ENCODE measurements at places on chromosomes 11 and 22.

- no peak for DNase-seq
Observed at GRCh38 chr11:59716051-59716450, 2.4 kb upstream of the OR10V1 start.

- DNase-seq: no peak
Observed at GRCh38 chr11:18309691-18310090, 12.2 kb downstream of the HPS5 start.

- DNase-seq: no peak
Observed at GRCh38 chr11:114211444-114212121, 84.6 kb upstream of the NNMT start.

DNA sequence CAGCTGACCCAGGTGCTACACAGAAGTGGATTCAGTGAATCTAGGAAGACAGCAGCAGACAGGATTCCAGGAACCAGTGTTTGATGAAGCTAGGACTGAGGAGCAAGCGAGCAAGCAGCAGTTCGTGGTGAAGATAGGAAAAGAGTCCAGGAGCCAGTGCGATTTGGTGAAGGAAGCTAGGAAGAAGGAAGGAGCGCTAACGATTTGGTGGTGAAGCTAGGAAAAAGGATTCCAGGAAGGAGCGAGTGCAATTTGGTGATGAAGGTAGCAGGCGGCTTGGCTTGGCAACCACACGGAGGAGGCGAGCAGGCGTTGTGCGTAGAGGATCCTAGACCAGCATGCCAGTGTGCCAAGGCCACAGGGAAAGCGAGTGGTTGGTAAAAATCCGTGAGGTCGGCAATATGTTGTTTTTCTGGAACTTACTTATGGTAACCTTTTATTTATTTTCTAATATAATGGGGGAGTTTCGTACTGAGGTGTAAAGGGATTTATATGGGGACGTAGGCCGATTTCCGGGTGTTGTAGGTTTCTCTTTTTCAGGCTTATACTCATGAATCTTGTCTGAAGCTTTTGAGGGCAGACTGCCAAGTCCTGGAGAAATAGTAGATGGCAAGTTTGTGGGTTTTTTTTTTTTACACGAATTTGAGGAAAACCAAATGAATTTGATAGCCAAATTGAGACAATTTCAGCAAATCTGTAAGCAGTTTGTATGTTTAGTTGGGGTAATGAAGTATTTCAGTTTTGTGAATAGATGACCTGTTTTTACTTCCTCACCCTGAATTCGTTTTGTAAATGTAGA lies 1.7 kb downstream of the MALAT1 start:
- DNase-seq: no peak

- no peak for DNase-seq
Observed at GRCh38 chr11:35104655-35105054, 34.3 kb upstream of the CD44 start.

DNA sequence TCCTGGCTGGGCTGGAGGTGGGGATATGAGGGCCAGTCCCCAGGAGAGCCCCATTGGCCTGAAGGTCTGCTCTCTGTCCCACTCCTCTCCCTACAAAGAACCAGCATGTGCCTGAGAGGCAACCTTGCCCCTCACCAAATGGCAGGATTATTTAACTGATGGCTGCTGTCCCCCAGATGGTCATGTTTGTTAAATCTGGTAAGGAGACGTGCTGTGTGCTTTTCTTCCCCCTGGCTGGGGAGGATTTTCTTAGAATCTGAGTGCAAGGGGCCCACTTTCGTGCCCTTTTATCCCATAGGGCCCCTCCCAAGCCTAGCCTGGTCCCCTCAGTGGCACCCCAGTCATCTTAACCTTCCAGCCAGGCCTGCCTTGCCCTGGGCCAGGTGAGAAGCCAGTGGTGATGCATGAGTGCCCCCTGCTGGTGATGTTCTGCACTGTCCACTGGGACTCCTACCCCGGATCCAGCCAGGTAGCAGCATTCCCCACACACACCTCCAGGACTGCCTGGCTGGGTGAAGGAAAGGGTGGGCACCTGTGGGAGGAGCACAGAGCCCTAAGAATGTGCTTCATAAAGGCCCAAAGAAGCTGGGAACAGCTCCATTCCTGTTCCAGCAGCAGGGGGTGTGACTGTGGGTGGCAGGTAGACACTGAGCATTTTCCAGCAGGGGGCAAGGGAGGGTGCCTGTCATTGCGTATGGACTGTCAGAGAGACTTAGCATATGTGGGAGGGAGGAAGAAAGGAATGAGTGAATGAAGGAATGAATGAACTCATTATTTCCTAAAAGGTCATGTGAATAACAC lies 28.9 kb downstream of the MFNG start:
- DNase-seq: no peak

DNA sequence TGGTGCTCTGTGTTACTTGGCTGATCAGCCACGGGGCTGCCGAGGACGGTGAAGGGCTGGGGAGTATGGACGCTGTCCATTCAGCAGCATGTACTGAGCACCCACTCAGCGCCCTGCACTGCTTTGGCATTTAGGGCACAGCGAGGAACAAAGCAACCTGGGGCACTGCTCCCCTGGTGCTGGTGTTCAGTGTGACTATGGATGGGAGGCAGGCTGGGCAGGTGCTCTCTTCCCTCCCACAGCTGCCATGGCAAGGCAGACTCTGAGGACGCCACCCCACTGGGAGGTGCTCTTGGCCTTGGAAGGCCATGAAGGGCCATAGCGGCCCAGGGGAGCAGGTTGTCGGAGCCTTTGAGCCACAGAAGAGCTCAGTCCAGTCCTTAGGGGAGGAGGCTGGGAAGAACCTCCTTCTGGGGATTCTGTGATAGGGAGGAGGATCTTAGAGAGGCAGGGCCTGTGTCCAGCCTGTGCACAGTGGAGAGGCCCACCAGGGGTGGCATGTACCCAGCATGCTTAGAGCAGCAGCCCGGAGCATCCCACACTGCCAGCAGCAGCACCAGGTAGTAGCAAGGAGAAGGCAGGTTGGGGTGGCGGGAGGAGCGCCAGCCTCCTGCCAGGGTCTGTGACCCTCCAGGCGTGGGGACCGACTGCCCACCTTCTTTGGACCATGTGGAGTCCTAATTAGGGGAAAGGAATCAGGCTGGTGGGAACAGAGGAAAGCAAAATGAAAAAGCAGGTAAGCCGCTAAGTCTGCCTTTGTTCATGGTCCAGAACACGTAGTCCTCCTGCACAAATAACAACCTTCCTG lies 141.8 kb downstream of the MPPED1 start:
- DNase-seq: no peak

GRCh38 chr11:57318178-57318577 lies 6.6 kb downstream of the TNKS1BP1 start:
- no peak for DNase-seq

DNA sequence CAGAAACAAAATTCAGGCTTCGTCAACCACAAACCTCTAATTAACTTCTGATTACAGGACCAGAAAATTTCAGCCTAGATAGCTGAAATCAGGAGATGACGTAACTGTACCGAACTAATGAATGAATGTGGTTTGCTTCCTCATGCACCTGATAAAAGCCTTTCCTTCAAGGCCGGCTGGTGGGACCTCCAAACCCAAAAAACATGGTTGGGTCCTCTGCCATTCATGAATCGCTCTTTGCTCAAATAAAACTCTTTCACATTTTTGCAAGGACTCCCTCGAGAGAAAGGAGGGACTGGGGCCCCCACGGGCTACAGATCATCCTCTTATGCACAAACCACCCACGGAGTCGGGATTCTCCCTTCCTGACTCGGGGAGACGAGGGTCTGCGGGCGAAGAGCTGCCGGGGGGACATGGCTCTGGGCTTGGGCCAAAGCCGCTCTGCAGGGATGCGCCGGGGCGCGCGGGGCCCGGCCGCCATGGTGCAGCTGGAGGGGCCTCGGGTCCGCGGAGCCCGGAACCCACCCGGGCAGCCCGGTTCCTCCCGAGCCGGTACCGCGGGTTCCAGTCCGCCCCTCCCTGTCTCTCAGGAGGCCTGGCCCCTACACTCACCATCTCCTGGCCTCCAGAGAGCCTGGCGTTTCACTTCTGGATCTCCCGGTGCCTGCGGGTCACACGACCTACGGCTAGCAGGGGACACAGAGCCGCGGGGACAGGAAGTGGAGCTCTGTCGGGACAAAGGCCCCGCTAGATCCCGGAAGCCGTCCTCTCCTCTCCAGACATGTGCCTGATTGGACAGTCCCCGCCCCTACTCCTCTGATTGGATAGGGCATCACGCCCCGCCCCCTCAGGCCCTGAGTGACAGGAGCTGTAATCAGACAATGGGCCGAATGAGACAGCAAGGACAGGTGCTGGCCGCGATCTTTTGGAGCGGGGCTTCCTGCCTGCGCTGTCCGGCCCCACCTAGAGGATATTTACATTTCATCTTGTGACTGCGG lies at the start of gene ZNF195:
TSS of gene ZNF195 (minus strand) at position 721 of the 998 bp plus-strand sequence. CDS start at position 615, 106 bp downstream.
- DNase-seq: peak; percentile 61

- DNase-seq: no peak
Observed at GRCh38 chr11:105574974-105575373, 34.9 kb upstream of the GRIA4 start.

DNA sequence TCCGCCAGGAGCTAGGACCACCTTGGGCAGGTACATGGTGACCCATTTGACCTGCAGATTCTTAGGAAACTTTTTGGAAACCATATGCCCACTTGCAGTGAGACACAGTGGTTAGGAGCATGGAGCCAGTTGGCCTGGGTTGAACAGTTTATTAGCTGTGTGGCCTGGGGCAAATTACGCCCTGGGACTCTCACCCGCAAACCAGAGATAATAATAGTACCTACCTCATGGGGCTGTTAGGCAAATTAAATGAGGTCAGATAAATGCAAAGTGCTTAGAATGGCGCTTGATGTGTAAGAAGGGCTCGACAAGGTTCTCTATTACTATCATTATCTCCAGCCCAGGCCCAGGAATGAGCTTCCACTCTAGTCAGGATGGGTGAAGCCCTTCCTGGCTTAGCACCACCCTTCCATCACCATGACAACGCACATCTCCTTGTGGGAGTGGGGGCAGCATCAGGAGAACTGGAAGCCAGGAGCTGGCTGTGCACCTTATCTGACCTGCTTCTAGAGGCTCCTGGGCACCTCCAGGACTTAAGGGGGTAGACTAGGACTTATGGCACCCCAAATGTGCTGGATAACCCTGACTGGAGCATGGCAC lies 5.1 kb downstream of the SYT12 start:
- no peak for DNase-seq

DNA sequence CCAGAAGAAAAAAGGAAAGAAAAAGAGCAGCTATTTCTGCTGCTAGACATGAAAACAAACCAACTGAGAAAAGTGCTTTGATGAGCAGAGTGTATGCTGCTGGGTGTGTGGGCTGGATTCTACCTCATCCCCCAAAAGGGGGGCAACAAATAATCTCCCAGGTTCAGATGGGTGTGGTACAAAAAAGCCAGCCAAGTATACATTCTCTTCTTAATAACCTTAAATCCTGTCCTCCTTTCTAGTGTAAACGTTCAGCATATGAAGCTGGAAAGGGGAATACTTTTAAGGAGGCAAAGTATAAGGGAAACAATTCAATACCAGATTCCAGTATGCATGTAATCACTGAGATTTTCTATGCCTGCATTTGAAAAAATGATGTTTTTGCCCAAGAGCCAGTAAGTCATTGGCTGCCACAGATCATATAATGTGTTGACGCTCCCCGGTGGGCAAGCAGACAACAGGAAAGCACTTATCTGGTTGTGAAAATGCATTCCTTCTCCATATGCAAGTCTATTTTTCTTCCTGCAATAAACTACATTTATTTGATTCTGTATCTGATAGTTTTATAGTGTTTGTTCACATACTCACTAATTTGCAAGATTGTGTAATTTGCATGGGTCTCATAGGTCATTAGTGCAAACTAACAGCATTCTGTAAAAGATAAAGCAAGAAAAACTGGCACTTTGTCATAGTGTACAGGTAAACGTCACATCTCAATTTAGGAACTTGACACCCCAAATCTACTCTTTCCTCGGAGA lies 201.1 kb downstream of the CADM1 start:
- DNase-seq: no peak

DNA sequence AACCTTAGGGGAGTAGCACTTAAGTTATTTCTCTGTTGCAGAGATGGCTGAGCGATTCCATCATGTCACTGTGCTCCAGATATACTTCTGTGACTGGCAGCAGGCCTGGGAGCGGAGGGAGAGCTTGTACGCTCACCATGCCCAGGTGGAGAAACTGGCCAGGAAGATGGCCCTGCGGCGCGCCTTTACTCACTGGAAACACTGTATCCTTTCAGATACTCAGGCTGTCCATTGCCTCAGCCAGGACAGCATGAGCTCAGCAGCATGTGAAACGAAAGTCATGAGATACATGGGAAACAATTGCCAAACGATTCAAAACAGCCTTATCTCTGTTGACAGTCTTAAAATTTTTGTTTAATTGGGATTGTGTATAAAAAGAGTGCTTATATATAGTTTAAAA lies 78.9 kb downstream of the SFI1 start:
- DNase-seq: no peak

- DNase-seq: no peak
Observed at GRCh38 chr11:9753021-9753420, 89.1 kb downstream of the SWAP70 start.

DNA sequence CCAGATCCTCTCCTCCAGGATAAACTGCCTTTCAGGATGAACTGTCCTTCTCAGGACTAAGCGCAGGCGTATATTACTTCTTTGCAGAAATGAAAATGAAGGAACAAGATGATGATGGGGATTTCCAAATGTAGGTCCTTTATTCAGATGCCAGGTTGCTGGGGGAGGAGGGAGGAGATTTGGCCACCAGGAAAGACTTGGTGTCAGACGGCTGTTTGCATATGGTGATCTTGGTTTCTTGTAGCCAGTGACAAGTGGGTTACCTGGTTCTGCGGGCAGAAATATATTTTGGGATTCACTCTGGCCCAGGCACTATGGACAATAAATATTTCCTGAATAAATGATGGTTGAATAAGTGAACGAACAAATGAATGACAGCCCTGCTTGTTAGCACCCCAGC lies 243.4 kb downstream of the MIAT start:
- no peak for DNase-seq

- DNase-seq: no peak
Observed at GRCh38 chr22:42758931-42759629, 38.4 kb upstream of the A4GALT start.

- DNase-seq: no peak
Observed at GRCh38 chr22:17549655-17550054, 13.6 kb upstream of the SLC25A18 start.

DNA sequence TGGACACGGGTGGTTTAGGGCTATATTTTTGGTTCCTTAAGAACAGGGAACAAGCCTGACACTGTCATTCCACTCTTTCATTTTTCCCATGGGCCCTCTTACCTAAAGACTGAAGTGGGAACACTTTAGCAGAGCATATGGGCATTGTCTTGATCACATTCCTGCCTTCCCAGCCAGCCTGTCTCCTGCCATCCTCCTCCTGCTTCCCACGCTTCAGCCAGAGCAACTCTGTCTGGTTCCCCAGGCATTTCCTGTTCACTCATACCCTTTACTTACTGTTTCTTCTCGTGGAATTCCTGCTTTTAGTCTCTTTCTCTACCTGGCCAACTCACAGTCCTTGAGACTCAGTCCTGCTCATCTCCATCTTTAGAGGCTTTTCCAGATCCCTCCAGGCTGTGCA lies 22.8 kb downstream of the MRPL16 start:
- DNase-seq: peak; percentile 49

DNA sequence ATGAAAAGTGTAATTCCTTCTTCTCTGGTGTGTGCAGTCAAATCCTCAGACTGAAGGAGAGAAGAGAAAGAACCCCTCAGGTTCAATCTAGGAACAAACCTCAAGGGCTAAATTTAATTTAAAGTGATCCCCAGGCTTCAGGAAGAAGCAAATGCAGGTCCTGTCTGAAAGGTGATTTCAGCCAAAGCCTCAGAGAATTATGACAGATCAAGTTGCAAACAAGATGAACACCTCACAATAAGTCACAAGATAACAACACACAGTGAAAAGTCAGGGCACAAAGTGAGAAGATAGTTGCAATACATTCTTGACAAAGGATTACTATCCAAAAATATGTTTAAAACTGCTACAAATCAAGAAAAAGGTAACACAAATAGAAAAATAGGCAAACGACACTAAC lies 11.8 kb downstream of the ZP1 start:
- DNase-seq: no peak

GRCh38 chr11:117958949-117959348 lies 27.2 kb upstream of the IL10RA start:
- DNase-seq: no peak

All from GM04503 (cell line).